ENCODE measurements at places on chromosomes 6 and 20. TPM values are rescaled to one million over a fixed set of nuclear protein-coding genes. Genes with fewer than 3 reads are reported as not detected.

The CD24 gene
- total RNA-seq = 7.3 TPM

The SNX21 gene
- 11.9 TPM for total RNA-seq

The PTK7 gene
- total RNA-seq = 105 TPM

DNA sequence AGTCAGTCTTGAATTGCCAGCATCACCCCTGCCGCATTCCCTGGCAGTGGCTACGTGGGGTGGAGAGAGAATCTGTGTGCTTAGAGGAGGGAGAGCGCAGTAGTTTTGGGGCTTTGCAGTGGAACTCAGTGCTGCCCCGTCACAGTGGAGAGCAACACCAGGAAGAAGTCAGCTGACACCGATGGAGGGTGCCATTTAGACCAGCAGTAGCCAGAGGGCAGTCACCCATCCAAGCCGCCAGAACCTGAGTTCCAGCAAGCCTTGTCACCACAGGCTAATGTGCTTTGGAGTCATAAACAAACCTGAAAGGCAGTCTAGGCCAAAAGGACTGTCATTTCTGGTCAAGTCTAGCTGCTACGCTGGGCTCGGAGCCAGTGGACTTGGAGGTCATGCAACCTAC, 22.0 kb upstream of the PERP start:
- no peak for DNase-seq
- no peaks in the 10 kb centered on the region for H3K27me3 ChIP-seq
- no peaks in the 10 kb centered on the region for H3K4me1 ChIP-seq

GRCh38 chr6:160102956-160103824, 18.4 kb upstream of the SLC22A1 start:
- H3K36me3 ChIP-seq = no peaks in the 10 kb centered on the region
- H3K4me1 ChIP-seq = no peaks in the 10 kb centered on the region
- no peak overlapping the region for H3K4me3 ChIP-seq
- H3K27ac ChIP-seq = no peak overlapping the region
- H3K27me3 ChIP-seq = no peaks in the 10 kb centered on the region

DNA sequence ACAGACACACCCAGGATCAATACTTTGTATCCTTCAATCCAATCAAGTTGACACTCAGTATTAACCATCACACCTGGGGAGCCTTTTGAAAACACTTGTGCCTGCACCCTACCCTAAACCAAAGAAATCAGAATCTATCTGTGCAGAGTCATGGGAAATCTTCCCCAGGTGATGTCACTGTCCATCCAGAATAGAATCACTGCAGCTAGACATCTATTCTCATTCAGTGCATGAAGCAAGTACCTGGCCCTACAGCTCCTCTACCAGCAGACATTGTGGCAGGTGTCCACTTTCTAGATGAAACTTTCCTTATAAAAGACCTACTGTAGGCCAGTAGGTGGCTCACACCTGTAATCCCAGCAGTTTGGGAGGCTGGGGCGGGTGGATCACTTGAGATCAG, 262.4 kb upstream of the MARCKS start:
- no peaks in the 10 kb centered on the region for H3K36me3 ChIP-seq
- no peak for DNase-seq
- no peak overlapping the region for H3K4me3 ChIP-seq
- no peaks in the 10 kb centered on the region for H3K27me3 ChIP-seq
- peaks cover 9% of the 10 kb centered on the region for H3K4me1 ChIP-seq

DNA sequence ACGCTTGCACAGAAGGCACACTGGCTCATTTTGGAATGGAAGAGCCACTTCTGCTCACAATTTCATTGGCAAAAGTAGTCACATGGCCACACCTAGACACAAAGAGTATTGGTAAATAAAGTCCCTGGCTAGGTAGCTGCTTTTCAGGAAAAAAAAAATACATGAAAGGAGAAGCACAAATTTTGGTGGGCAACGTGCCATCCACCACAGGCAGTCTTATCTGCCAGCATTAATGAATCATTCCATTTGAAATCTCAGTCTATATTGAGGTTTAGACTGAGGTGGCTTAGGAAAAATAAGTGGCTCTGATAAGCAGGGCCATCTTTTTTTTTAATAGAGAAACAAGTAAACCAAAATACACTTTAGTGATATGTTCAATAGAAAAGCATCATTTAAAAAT, 44.3 kb downstream of the ADGRB3 start:
- no peak overlapping the region for H3K4me3 ChIP-seq
- no peak overlapping the region for H3K27ac ChIP-seq
- H3K36me3 ChIP-seq = no peaks in the 10 kb centered on the region

GRCh38 chr6:38564301-38564700, 75.4 kb downstream of the BTBD9 start:
- peaks cover 7% of the 10 kb centered on the region for H3K4me1 ChIP-seq
- no peaks in the 10 kb centered on the region for H3K27me3 ChIP-seq
- no peaks in the 10 kb centered on the region for H3K36me3 ChIP-seq
- no peak for DNase-seq
- H3K27ac ChIP-seq = no peak overlapping the region

DNA sequence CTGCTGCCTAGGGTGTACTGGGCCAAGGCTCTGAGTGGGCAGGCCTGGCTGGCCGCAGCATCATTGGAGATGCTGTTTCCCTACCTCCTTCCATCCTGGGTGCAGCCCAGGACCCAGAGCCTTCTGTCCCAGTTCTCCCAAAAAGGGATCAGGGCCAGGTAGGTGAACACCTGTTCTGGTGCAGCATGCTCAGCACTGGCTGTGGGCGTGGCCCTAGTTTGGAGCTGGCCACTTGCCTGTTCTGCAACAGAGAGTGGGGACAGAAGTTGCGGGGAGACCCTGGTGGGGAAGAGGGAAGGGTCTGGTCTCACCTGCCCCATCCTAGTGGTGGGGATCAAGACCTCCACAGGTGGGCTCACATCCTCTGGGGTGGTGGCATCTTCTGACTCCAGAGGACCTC, 1.4 kb upstream of the ARMC12 start:
- H3K36me3 ChIP-seq = no peaks in the 10 kb centered on the region
- H3K27me3 ChIP-seq = no peaks in the 10 kb centered on the region
- peaks cover 41% of the 10 kb centered on the region for H3K4me1 ChIP-seq
- DNase-seq = no peak
- H3K27ac ChIP-seq = no peak overlapping the region

DNA sequence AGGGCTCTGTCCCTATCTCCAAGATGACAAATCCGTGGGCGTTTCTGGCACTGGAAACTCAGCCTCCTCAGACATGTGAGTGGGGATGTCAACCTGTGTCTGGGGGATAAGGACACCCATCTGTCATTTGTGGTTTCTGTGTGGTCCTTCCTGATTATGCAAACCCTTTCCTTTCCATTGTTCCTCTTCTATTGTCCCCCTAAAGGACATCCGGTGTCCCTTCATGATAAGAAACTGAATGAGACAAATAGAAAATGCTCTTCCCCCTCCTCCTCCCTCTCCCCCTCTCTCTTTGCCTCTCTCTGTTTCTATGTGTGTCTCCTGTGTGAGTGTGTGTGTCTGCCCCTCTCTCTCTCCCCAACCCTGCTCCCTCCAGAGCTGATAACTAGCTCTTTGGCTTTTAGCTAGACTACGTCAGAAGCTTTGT, 11.5 kb upstream of the GLP1R start:
- H3K36me3 ChIP-seq = no peaks in the 10 kb centered on the region
- H3K4me3 ChIP-seq = no peak overlapping the region
- H3K4me1 ChIP-seq = no peaks in the 10 kb centered on the region
- no peak overlapping the region for H3K27ac ChIP-seq
- peaks cover 88% of the 10 kb centered on the region for H3K27me3 ChIP-seq

DNA sequence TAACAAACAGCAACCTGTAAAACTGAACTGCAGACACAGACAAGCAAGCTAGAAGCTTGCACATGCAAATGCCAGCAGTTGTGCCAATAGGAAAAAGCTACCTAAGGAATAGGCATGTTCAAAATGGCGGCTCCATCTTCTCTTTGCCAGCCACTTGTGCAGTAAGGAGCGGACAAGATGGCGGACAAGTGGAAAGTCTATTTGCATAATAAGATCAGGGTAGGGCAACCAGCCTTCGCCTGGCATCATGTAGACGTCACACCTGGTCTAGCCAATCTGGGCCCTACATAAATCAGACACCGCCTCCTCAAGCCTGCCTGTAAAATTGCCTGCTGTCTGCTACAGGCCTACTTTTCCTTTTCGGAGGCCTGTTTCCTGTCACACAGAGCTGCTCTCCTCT, 18.0 kb downstream of the C6orf52 start:
- H3K4me1 ChIP-seq = no peaks in the 10 kb centered on the region
- H3K27me3 ChIP-seq = no peaks in the 10 kb centered on the region
- no peak for DNase-seq
- H3K4me3 ChIP-seq = no peak overlapping the region
- H3K36me3 ChIP-seq = no peaks in the 10 kb centered on the region

DNA sequence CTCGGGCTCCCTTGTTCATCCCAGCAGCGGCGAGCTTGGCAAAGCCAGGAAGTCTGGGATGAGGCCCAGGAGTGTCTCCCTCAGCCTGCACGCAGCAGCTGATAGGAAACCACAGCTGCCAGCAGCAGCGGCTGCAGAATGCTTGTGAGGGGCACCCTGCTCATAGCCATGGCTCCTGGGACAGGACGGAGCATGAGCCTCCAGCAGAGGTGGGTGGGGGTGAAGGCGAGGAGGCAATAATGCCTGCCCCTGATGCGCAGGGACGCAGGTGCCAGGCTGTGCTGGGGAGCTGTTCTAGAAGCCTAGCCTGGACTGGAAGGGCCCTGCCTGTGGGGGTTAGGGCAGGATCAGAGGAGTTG, 157.9 kb downstream of the CD83 start:
- no peaks in the 10 kb centered on the region for H3K27me3 ChIP-seq
- H3K4me3 ChIP-seq = no peak overlapping the region
- peaks cover 18% of the 10 kb centered on the region for H3K4me1 ChIP-seq
- no peak for DNase-seq
- H3K36me3 ChIP-seq = 0 out of 2 replicates have a peak, but pooled peaks cover 5% of the 10 kb centered on the region

Data from HCT116 (cell line).